ENCODE measurements at places on chromosomes 7 and 10.
A peak's percentile ranks its signal among the peaks of the same experiment; 100 is the strongest.

DNA sequence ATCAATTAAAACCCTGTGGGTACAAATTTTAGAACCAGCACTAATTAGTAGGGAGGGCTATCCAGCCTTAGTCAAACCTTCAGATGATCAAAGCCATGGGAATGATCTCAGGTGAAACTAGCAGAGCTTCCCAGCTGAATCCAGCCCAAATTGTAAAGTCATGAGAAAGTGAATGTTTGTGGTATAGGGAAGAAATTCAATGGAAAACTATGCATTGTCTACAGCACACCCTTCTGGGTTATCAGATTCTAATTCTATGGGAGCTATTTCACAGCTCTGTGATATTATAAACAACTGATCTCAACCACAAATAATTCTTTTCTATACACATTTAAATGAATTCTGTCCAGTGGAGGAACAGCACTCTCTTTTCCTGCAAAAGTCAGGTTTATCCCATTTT is 24.6 kb upstream of the BMPER start:
- no peak for DNase-seq

DNA sequence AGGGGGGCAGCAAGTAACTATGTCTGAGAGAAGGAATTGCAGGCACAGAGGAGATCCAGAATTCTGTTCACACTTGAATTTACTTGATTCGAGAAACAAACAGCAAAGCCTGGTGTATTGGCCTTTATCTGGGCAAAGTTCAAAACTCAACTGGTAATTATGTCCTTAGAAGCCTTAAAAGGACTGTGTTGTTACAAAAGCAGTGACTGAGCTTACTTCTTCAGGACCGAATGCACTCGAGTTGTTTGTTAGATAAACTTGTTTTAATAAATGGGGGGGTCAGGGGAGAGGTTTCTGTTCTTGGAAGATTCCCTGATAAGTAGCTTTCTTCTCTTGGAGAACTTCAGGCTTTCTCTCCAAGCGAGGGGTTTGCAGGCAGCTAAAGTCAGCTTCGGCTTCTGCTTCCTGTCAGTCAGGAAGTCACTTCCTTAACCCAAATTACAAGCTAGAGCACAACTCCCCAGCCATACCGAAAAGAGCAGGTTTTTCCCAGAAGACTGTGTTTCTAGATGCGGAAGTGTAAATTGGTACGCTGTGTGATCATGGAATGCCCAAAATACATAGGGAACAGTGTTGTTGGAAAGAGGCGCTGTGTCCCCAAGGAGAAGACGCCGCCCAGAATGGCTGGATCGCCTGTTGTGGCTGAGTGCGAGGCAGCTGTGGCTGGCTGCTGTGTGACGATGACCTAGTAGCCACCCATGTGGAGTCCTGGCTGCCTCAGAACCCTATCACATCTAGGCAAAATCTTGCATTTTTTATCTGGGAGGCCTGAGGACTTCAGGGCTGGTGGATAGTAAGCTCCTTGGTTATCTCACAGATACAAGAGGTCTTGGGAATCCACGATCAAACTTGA is 110.4 kb downstream of the TCF7L2 start:
- no peak for DNase-seq

DNA sequence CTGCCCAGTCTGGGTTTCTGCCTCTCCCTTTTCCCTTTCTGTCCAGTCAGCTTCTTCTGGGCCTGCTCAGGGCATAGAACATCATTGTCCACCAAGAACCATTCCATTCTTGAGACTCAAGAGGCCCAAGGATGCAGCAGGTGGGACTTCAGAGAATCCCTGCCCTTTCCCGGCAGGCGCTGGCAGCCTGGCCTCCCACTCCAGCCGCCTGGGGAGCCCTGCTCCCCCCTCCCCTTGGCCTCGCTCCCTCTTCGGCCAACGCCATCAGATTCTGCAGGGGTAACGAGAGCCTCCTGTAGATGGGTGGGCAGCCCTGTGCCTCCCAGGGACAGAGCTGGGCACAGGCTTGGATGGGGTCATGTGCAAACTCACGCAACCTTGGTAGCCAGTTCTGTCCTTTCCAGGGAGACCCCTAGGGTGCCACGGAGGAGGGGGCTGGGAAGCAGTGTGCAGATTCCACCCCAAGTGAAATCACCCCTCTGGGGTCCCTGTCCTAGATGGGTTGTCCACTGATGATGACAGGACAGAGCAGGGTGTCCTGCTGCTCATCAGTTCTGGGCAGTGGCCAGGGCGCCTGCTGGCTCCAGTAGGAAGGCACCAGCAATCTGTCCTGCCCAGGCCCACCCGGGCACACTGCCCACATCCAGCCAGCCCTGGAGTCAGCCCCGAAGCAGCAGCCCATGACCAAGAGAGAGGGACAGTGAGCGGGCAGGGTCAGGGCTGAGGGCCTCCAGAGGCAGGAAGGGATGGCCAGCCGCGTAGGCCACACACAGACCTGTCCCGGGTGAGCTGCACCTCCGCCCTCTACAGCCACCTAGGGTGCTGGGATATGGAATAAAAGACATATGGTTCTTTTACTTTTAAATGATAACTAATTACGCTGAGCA is 47.7 kb downstream of the RASGEF1A start:
- no peak for DNase-seq

- no peak for DNase-seq
Observed at GRCh38 chr7:148590471-148590870, at the start of gene C7orf33. C7orf33 (plus strand) TSS chr7:148590766; CDS start chr7:148590926, 160 bp downstream.

DNA sequence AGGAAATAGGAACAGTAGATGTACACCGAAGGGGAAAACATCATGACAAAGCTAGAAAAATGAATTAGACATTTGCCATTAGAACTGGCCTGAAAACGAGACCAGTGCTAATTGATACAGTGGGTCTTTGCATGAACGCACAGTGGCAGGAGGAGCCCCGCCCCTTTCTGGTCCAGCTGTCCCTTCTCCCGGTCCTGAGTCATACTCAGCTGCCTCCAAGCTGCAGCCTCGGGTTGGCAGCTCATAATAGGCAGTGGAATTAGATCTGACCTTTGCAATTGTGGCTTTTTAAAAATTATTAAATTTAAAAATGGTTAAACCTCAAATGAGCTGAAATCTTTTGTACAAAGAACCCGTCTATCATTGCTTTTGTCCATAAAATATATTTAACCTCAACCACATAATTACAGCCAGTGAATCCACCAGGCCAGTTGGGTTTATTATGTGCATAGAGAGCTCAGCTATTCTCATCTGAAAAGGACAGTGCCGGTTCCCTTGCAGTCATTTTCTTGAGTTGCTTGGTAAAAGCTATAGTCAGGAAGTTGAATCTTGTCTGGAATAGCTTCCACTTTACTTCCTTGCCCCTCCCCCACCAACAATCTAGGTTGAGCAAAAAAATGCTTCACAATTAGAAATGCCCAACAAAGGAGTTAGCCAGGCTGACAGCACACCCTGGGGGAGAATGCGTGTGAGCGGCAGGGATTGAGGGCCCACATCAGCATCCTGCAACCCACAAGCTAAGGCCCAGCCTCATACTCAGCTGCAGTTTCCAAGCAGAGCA is 147.1 kb downstream of the BUB3 start:
- DNase-seq: peak; percentile 26

DNA sequence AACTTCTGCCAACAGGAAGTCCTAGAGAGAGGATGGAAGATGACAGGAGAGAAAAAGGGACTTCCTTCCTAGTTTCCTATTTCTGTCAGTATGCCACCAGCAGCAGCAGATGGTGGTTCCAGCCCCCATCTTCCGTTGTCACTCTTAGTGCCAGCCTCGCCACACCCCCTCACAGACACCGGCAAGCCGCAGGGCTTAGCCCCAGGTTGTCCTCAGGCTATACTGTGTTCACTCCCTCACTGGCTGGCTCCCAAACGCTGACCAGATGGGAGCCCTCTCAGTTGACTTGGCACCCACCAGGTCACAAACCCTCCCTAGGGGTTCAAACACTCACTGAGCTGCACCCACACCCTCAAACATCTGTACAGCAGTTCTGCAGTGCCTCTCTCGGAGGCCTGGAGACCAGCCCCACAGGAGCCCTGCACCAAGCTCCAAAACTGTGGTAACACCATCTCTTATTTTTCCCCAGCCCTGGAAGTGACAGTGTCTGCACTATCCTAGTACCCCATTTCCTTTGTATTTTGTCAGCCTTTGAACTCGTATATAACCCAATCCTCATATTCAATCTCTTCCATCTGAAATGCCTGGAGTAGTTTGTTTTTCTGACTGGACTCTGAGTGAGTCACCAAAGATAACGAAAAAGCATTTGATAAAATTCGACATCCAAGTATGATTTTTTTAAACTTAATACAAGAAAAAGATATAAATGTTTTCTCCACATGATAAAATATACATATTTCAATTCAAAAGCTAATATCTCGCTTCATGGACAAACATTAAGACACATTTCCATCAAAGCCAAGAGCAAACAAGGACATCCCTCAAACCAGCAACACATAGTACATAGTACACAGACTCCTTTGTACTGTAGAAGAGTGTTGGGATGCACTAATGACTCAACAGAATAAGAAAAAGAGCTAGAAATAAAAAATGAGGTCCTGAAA is 34.5 kb downstream of the SMURF1 start:
- DNase-seq: no peak

GRCh38 chr7:68258609-68259008 is 1262.0 kb downstream of the TYW1 start:
- no peak for DNase-seq

GRCh38 chr7:112192236-112193154 is 13.7 kb downstream of the DOCK4 start:
- DNase-seq: peak; percentile 20

DNA sequence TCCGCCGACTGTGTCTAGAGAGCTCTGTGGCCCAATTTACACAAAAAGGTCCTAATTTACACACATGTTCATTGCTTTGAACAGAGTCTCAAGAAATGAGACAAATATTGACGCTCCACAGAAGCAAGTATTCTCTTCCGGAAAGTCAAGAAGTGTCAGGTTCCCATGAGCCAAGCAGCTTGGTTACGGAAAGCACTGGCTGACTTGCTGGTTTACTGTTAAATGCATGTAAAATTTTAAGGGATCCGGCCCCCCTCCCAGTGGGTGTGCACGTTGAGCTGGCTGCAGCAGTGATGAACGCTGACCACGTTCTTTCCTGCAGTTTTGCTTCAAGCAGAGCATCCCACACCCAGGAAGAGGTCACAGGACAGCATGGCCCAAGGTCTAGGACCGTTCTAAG is 76.8 kb downstream of the DIP2C start:
- DNase-seq: no peak

GRCh38 chr7:51444936-51445335 is 128.3 kb upstream of the COBL start:
- no peak for DNase-seq

DNA sequence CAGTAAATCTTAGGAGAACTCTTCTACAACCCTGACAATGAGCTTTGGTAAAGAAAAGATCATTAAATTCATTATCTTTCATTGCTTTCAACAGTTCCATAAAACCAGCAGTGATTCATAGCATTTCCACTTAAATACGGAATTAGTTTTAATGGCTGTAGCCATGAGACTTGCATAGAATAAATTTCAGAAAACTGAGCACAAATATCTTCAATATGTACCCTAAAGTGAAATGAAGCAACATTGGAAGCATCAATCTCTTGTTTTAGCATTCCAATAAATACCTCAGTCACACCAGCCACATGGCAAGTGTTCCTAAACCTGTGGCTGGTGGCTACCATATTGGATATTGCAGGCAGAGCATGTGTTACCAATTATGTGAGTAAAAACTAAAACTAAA is 3.6 kb upstream of the RARRES2 start:
- no peak for DNase-seq

DNA sequence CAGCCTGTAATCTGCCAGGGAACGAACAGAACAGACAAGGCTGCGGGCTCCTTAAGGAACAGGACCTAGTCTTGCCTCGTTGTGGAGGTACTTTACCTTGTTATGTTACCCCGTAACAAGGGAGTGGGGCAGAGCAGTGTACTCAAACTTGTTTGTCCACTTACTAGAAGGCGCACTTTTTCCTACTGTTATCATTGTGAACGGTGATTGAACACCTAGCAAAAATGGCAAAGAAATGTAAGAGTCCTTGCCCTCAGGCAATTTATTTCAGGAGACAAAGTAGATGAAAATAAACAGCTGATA is 620 bp upstream of the IMPDH1 start:
- no peak for DNase-seq

- peak; percentile 72 for DNase-seq
Observed at GRCh38 chr7:140646931-140647647, 6.5 kb upstream of the DENND2A start.

GRCh38 chr10:84329196-84329611 is 815 bp downstream of the CCSER2 start:
- DNase-seq: no peak

- no peak for DNase-seq
Observed at GRCh38 chr7:16266877-16267276, 154.5 kb downstream of the CRPPA start.

- no peak for DNase-seq
Observed at GRCh38 chr10:34434119-34434594, 380.9 kb downstream of the PARD3 start.

DNA sequence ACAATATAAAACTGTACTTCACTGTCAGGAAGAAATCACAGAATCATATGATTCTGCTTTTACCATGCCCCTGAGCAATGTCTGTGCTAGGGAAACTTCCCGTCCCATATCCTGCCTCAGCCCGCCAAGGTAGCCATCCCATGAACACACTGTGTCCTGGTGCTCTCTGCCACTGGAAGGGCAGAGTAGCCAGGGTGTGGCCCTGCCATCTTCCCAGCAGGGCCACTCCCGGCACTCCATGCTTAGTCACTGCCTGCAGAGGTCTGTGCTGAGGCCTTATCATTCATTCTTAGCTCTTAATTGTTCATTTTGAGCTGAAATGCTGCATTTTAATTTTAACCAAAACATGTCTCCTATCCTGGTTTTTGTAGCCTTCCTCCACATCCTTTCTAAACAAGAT is 31.8 kb downstream of the AP3M1 start:
- DNase-seq: no peak

DNA sequence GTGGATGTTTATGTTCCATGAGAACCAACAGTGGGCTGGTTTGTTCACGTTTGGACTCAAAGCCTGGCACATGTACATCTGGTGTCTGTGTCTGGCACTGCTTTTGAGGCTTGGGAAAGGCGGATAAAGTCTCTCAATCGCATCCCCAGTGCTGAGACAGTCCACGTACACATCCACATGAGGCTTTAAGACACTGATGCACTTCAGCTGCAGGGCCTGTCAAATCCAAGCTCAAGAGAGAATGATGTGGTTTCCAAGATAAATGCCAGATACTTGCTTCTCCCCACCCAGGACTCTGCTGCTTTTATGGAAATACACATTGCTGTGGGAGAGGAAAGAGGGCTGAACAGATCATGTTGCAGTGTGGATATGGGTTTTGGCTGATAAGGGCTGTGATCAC is 178.4 kb downstream of the ADARB2 start:
- DNase-seq: no peak

- no peak for DNase-seq
Observed at GRCh38 chr10:98338318-98338717, 70.3 kb upstream of the LOXL4 start.

DNA sequence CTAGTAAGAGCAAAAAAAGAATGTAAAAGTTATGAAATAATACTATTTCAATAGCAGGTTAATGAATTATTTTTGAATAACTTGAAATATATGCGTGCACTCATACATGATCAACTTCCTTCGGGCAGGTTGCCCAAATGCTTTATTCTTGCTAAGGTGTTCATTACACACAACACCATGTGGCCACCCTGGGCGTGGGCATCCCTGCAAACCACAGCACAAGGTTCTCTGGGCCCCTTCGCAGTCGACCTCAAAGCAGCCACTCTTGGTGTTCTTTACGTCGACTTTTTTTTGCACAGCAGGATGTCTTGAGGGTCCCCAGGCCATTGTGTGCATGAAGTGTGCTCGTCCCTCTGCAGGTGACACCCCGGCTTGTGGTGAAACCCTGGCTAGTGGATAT is 300.7 kb upstream of the PITRM1 start:
- no peak for DNase-seq

GRCh38 chr10:90138844-90139243 is 437.5 kb downstream of the KIF20B start:
- no peak for DNase-seq

- DNase-seq: no peak
Observed at GRCh38 chr7:29146888-29147609, 712 bp upstream of the CPVL start.

Measured in 8988T (cell line).